Type B pancreatic cell (in vitro differentiated cells): ENCODE measurements at places on chromosomes 3 and 15.
A peak's percentile ranks its signal among the peaks of the same experiment; 100 is the strongest.

DNA sequence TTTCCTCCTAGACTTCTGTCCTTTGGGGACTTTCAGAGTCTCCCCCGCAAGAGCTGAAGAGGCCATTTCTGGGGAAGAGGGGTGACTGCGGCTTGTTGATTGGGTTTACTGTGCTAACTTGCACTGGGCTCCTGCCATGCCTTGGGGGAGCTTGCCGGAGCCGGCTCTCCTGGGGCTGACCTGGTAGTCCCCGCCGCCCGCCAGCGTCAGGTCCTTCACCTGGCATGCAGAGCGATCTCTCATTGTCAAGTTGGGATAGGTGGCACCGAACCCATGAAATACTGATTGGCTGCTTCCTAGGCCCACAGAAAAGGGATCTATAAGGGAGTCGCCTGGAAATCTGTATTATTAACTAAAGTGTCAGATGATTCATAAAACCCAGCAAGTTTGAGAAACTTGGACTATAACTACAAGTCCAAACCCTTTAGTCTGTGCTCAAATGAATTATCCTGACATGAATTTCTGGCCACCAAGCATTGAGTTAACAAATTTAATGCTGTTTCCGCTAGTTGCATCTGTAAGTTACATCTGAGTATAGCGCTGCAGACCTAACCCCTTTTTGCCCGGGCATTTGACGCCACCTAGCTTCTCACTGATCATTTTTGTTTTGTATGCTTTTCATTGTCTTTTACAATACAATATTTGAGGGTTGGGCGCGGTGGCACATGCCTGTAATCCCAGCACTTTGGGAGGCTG, 607 bp upstream of the IMP3 start:
- DNase-seq = no peak

DNA sequence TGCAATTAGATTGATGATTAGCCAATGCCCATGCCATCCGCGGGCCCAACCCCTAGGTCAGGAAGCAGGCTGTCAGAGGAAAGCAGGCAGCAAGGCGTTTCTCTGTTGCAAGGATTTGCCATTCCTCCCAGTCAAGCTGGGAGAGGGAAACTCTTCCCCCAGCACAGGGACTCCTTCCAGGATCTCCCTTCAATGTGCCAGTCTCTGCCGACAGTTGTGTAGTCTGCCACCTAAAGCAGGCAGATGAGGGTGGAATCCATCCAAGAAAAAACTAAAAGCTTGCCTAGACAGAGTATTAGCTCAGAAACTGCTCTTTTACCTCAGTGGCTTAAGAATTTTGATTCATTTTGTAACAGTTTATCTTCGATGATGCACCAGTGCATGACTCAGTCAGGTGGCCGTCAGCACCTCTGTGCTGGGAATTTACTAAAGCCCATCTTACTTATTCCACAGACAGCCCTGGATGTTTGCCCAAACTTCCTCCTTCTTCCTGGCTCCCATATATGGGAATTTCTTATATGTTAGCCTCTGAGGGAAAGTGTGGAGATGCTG, 501.5 kb upstream of the THBS1 start:
- no peak for DNase-seq

- DNase-seq = no peak
These were observed 173.2 kb upstream of the CHRM5 start for GRCh38 chr15:33795070-33795469.

DNA sequence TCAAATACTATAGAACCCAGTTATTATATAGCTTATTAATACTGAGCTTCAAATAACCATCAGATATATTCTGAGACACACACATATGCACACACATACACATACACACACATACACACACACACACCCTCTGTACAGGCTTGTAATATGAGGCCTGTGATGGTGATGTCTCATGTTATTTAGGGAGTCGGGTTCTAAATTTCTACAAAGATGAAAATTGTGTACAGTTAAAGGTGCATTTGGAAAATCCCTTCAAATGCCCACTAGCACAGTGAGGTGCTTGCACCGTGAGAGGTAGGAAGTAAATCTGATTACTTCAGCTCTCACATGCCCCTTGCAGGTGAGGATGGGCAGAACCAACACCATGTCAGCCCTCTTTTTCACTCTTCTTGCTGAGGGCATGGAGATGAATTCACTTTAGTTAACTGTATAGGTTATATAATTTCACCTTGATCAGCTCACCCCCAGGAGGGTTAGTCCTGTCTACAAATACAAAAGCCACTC, 294.5 kb upstream of the PROK2 start:
- DNase-seq = no peak

DNA sequence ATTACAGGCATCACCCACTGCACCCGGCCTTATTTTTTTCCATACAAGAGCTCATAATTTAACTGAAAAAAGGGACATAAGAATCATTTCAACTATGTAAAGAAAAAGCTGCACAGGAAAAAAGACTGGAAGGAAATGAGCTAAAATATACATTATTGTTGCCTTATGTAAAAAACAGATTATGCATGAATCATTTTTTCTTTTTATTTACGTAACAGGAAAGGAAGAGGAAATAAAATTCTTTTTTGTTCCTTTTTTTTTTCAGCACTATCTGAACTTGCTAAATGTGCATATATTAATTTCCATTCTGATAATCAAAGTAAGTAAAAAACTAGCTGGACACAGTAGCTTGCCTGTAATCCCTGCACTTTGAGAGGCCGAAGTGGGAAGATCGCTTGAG, 12.1 kb downstream of the KIF9 start:
- DNase-seq = no peak

GRCh38 chr3:49611719-49612118, 57.4 kb downstream of the BSN start:
- peak; percentile 13 for DNase-seq

- DNase-seq = no peak
These were observed 191.8 kb upstream of the CGNL1 start for GRCh38 chr15:57184502-57184901.

GRCh38 chr3:68893600-68894239, 38.6 kb downstream of the TAFA4 start:
- DNase-seq = no peak

- DNase-seq = no peak
These were observed 74.3 kb upstream of the CTXND1 start for GRCh38 chr15:80326270-80326669.

DNA sequence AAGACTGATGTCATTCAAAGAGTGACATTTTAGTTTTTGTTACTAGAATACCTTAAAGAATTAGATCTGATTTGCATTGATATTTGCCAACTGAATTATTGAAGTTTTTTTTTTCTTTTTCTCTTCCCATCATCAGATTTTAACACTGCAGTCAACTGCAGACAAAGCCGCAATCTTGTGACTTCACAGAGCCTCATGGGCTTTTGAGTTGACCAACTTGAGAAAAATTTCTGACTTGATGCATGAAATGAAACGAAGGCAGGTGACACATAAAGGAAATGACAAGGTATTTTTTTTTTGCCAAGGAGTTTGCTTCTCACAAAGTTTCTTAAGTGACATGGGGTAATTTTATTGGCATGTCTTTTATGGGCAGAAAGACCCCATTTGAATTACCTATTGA, 383.7 kb downstream of the GAP43 start:
- DNase-seq = no peak

DNA sequence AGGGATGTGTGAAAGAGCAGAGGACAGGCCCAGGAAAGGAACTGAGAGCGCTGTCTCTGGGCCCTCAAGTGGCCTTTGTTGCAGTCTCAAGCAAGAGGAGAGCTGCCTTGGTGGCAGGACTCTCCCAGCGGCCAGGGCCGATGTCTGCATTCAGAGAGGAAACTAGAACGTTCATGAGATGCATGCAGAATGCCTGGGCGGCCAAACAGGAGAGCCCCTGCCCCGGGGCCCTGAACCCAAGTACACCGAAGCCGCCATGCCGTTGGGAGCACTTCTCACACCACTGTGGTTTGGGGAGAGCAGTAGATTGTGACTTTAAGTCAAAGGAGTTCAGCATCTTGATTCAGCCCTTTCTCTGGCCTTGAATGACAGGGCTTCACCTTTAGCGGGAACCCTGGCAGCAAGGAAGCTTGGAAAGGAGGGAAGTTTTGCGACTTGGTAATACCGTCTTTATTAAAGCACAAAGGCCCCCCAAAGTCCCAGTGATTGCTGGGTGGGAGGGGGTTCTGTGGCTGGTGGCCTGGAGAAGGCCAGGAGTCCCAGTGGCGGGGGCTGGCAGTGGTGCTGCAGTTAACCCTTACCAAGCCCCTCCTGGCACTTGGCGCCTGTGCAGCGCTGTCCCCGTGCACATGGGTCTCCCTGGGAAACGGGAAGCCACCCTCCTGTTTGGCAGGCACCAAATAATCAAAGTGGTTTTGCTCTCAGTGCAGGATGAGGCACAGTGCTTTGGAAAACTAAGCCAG, 36.2 kb downstream of the SLC6A11 start:
- no peak for DNase-seq

DNA sequence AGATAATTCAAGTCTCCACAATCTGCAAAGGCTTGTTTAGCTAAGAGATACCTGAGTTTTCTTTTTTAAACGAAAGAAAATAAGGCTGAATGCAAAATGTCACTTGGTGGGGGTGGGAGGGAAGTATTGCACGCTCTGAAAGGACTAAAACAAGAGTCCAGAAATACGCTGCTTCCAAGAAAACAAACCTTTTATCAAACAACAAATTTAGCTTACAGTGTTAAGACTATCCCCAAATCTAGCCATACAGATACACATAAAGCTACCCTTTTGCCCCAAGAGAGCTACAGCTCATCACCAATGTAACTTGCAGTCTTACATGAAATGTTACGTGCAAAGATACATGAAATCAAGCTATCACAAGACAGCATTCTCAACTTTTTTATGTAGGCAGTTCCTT, 522.5 kb downstream of the FOXP1 start:
- no peak for DNase-seq

DNA sequence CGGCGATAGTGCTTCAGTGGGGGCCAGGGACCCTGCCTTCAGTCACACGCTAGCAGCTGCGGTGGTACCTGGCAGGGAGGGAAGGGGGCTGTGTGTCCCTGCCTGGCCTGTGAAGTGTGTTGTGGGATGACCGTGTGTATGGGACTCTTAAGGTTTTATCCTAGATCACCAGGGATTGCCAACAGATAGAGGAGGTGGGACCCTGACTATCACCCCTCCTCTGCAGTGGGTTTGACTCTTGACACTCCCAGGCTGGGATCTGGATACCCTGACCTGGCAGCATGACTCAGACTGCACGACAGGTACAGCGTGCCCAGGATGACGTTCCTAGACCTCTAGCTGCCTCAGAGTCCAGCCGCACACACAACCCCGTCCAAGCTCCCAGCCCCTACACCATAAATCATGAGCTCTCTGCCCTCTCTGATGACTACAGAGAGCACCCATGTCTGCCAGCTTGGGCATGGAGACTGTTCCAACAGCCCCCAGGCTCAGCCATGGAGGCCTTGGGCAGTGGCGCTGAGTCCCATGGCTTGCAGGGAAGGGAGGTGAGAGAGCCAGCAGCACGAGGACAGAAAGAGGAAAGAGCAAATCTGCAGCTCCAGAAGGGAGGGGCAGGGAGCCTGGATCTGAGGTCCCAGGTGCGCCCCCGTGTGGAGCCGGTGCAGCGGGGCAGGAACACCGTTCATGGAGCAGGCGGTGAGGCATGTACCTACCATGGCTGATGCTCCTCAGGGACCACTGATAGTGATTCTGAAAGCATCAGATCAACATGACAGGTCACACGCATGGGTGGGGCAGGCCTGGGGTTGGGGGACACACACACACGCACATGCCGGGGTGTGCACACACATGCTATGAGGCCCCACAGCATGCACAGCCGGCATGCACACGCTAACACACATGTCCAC, 71.0 kb downstream of the ADAMTS7 start:
- peak; percentile 75 for DNase-seq

- DNase-seq = no peak
These were observed 21.0 kb downstream of the LRRC31 start for GRCh38 chr3:169848741-169849140.

GRCh38 chr15:93987068-93987467, 244.3 kb upstream of the MCTP2 start:
- DNase-seq = no peak

DNA sequence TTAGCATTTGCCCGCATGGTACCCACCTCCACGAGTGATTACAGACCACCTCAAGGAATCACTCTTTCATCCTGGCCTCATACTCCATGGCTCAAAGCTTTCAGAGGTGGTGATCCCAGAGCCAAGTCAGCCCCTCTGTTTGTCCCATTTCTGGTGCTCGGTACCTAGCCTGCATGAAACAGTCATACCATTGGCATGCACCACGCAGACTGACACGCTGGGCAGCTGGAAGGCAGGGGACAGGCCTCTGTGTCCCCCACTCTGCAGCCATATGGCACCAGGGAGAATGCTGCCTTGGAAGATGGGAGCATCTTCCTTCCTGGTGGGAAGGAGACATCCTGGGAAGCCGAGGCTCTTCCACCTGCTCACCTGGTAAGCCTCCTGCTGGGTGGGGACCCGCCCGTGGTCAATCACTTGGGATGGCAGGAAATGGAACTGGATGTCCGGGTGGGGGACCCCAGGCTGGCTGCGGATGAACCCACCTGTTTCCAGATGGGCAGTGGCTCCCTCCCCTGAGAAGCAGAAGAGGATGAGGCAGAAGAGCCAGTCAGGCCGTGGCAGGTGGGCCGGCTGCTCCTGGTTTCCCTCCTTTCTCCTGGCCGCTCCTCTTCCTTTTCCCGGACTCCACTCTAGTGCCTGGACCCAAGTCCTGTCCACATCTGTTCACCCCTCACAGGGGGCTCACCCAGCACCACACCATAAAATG, 26.9 kb downstream of the CHDH start:
- DNase-seq = no peak

- DNase-seq = no peak
These were observed 7.2 kb upstream of the ZNF609 start for GRCh38 chr15:64452988-64453688.

DNA sequence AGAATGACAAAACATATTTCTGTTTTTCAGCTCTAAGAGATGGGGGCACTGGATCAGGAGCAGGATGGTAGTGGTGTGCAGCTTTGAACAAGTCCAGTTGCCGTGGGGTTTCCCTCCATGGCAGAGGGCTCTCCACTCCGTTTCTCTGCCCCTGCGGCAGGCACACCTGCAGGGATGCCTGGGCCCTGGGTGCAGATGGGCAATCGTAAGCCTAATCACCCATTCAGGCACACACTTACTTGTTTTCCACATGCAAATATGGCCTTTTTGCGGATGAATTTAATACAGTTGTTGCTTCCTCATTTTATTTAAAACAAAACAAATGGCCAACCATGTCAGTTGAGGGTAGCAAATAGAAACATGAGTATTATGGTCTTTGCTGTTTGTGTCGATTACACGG, 85.1 kb downstream of the LPP start:
- no peak for DNase-seq

DNA sequence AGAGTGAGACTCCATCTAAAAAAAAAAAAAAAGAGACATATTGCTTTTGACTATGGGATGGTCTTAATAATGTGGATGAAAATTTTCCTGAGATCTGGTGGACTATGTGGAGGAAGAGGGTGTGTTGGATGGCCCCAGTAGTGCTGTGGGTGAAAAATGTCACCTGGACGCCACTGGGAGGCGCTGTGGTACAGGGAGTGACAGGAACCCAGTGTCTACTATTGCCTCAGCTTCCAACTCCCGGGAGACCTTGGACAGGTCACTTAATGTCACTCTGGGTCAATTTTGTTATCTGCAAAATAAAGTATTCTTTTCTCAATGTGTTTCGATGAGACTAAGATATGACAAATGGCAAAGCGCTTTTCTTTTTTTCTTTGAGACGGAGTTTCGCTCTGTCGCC, 27.7 kb upstream of the DCP1A start:
- no peak for DNase-seq
